NCI-H774 (cell line): ENCODE measurements at places on chromosomes 11 and 22.
A peak's percentile ranks its signal among the peaks of the same experiment; 100 is the strongest.

- no peak for DNase-seq
Observed at GRCh38 chr11:90453525-90453924, 230.7 kb upstream of the CHORDC1 start.

- DNase-seq = no peak
Observed at GRCh38 chr11:88555018-88555828, 217.7 kb upstream of the CTSC start.

- no peak for DNase-seq
Observed at GRCh38 chr11:33303541-33303940, 46.4 kb downstream of the HIPK3 start.

- DNase-seq = peak; percentile 87
Observed at GRCh38 chr11:126416542-126417090, 61.1 kb downstream of the ST3GAL4 start.

DNA sequence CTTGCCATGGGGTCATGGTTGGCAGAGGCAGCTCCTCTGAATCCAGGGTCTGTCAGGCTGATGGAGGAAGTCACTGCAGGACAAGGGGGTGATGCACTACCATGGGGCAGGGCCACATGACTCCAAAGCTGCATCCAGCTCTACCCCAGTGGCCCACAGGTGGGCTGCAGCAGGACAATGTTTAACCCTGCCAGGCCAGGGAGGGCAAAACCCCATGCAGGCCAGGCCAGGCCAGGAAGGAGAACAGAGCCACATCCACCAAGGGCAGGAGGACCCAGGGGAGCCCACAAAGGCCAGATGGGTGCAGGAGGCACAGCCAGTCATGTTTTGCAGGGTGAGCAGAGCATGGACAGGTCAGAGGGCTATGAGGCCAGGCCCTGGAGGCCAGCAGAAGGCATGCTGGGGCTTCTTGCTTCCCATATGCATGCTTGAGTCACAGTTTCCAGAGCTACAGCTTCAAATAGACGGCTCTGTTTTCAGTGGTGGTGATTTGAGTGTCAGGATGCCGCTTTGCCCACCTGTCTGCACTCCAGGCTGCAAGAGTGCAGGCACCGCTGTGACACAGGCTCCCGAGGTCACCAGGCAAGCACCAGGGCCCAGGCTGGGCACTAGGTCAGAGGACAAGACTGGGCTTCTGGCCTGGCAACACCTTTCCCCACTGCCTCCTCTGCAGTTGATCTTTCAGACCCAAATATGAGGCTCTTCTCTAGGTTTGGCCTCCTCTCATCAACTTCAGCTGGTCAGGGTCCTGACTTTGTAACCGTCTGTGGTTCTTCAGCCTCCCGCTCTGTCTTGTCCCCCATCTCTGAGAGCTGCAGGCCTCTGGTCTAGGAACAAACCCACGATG lies 22.9 kb downstream of the RSPH14 start:
- DNase-seq = no peak
